Hematopoietic multipotent progenitor cell treated with erythropoietin and hydrocortisone succinate and interleukin-3 and kit ligand, for 4 days (in vitro differentiated cells): ENCODE measurements at places on chromosomes 7 and 10.

GRCh38 chr7:2660359-2661095, 27.5 kb upstream of the AMZ1 start:
- DNase-seq, result no peak

GRCh38 chr7:85038466-85038865, 148.4 kb downstream of the SEMA3D start:
- no peak for DNase-seq

DNA sequence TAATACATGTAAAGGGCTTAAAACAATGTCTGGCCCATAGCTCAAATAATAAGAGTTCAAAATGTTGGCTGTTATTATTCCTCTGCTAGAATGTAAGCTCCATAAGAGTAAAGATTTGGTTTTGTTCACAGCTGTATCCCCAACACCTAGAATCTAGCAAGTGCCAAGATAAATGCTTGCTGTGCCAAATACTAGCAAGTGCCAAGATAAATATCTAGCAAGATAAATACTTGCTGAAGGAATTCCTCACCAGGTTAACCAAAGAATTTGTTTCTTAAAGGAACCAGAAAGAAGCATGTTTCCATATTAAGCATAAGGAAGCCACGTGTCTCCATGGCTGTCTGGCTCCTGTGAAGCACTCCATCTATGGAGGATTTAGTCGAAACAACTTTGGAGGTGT, 235.2 kb upstream of the SP4 start:
- no peak for DNase-seq

GRCh38 chr7:95691464-95691863, 80.9 kb upstream of the DYNC1I1 start:
- DNase-seq, result no peak

GRCh38 chr10:133396035-133396624, 2.2 kb downstream of the MTG1 start:
- DNase-seq, result no peak

GRCh38 chr10:61964059-61964709, 62.7 kb downstream of the ARID5B start:
- DNase-seq, result no peak
